ENCODE measurements at places on chromosomes 1 and 21.

DNA sequence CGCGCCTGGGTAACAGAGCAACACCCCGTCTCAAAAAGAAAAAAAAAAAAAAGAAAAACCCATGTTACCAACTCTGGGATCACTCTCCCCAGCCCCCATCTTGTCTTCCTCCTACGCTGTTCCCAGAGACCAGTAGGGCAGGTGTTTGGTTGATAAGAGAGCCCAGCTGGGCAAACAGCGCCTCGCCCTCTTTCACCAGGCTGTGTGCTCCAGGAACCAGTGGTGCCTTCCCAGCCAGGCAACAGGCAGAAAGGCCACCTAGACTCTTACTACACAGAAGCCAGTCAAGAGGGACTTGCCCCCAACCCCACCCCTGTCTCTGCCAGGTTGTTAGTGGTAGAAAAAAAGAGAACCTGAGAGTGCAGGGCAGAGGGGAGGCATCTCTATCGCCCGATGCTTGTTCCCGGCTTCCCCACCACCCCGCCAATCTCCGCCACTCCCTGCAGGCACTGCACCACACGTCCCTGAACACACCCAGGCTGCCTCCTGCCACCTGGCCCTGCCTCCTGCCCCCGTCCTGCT, 14.0 kb upstream of the CTRC start:
- DNase-seq: no peak

DNA sequence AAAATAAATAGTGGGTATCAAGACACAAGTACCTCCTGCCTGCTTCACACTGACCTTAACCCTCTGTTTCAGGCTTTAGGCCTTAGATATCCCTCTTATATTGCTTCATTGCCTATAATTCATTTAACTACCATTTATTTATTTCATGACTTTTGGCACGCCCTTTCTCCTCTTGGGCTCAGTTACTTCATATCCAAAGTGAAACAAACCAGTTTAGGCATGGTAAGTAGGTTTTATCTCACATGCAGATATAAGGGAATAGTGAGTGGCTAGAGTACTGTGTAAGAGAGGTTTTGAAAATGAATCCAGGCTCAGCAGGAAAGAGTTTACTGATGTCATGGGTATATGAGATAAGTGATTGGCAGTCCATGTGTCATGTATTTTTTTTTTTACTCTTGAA, 69.8 kb upstream of the BEND5 start:
- no peak for DNase-seq

DNA sequence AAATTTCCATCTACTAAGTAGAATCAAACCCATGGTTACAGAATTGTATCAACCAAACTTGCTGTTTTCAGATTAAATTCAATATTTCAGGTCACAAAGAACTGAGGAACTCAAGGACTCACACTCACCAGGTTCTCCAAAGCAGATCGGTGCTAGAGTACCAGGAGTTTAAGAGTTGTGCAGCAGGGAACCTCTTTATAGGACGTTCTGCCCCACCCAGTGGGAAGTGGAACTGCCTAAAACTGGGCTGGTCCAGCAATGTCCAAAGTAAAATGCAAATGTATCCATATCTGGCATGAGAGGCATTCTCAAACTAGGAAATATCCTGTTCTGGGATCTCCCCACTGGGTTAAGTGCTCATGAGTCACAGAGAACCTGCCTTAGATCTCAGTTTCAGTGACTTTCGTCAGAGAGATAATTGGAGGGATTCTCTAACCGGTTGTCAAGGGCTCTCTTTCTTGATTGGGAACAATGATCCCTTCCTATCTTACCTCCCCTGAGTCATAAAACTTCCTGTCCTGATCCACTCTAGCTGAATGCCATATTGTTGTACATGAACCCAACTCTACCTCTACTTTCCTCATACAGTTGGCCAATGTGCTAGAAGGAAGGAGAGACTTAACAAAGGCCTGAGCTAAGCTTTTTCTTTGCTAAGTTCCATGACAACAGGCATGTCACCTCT, at the start of gene SPRR2D:
Gene SPRR2D, minus strand, starts transcription at position 171 of the 682 bp plus-strand sequence. CDS start 774 bp downstream, outside the sequence.
- DNase-seq: no peak

DNA sequence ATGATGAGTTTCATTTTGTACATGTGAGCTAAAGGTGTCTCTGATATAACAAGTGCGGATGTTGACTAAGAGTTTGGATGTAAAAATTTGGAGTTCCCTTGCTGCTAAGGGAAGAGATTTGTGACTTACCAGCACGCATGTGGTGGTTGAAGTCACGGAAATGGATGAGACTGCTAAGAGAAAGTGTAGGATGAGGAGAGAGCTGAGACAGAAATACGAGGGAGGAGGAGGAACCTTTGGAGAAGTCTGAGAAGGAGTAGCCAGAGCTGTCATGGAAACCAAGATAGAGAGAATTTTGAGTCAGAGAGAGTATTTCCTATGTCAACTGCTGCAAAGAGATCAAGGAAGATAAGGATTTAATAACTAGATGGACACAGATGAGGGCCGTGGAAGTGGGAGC, 106.5 kb upstream of the COL24A1 start:
- DNase-seq: no peak

DNA sequence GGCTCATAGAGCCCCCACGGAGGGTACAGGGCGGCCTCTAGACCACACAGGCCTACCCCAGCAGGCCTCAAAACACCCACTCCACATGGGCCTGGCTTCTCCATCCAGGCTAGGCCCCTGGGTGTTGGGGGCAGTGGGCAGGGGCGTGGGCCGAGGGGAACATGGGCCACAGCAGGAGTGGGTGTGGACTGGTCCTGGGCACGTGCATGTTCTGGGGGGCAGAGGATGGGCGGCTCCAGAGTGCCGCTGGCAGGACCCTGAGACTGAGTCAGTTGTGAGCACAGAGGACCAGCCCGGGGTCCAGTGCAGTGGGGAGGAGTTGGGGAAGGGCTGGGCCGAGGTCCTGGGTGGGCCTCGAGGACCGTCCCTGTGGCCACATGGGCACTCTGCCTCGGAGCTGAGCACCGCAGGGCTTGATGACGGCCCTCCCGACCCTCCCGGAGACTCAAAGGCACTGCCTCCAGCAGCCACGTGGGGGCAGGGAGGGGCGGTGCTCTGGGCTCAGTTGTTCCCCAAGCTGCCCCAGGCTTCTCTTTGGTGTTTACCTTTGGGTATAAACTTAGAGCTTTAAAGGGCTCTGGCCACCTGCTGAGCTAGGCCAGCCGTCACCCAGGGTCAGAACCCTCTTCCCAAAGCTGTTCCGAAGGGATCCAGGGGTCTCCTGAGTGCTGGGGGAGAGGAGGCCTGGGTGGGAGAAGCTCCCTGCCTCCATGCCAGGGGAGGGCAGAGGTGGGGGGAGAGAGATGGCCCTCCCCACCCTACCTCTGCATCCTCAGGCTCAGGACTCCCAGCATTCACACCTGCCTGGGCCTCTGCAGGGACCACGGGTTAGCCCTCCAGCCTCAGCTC, 79.9 kb downstream of the MORN1 start:
- DNase-seq: peak; percentile 81

DNA sequence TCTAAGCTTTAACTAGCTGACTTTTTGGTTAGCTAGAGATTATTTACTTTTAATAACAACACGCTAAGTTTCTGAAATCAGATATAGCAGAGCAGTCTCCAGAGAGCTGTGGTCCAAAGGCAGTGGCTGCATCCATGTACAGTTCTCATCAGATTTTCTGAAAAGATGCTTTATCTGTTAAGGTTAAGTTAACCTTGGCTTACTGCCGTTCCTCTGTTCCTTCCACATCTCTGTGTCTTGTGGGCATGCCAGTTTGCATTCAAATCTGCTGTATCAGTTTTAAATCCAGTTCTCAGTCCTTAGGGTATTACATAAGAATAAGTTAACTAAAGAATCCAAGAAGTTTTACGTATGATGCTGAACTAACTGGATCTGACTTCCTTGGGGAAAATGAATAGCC, 46.8 kb downstream of the SPATA46 start:
- no peak for DNase-seq

DNA sequence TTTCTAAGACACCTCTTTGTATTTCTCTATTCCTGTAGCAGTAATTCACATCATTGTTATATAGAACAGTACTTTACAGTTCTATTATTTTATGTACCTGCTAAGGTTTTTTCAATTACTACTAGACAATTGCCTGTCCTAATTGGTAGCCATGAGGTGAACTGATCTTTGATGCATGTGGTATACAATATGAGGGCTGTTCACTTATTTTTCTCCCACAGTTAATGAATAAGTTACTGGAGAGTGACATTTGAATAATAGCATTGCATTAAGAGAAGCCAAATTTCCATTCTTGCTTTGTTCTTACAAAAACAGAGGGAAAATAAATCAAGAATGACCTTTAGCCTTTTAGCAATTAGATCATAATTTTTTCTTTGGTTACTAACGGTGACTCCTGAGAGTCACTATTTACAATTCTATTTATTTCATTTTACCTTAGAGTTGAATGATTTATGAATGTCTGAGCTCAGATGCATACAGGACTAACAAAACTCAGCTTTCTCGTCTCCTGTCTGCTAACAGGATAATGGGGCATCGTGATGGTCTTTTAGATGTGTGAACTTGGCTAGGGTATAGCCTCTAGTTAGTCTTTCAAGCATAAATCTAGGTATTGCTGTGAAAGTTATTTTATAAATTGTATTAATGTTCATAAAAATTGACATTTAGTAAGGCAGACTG, 54.1 kb downstream of the OLFM3 start:
- DNase-seq: no peak

GRCh38 chr21:26245428-26245827, 74.9 kb upstream of the APP start:
- no peak for DNase-seq

- DNase-seq: peak; percentile 46
Measured at GRCh38 chr1:31715087-31715872, 11.5 kb upstream of the COL16A1 start.

DNA sequence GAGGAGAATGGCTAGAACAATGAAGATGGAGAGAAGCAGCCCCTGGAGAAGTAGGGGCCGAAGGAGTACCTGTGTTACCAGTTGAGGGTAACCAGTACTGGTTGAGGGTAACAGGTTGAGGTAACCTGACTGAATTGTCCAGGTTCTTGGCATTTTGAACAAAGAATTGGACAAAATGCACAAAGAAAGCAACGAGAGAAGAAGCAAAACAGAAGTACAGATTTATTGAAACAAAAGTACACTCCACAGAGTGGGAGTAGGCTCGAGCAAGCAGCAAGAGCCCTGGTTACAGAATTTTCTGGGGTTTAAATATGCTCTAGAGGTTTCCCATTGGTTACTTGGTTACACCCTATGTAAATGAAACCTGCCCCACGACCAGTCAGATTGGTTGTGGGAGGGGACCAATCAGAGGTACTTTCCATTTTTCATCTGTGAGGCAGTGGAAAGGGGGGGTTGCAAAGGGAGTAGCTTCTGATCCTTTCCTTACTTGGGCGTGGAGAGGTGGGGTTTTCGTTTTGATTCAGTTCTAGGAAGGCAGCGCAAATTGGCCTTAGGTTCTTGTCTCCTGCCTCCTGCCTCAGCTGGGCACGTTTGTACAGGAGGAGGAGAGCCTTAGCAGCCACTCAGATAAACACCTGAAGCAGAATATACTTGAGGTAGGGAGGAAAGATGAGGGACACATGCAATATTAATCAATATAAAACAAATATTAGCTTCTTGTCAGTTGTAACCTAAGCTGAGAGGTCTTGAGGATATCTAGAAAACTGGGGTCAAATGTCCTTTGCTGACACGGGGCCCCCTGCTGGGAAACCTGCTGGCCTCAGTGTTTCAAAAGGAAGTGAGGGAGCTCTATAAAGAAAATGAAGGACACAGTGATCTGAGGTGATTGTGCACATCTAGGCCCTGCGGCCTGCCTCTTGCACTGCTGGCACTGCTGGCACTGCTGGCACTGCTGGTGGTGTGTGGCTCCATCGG, 14.3 kb upstream of the LSM10 start:
- peak; percentile 32 for DNase-seq

- DNase-seq: no peak
Measured at GRCh38 chr21:37199057-37199924, 67.8 kb downstream of the VPS26C start.

DNA sequence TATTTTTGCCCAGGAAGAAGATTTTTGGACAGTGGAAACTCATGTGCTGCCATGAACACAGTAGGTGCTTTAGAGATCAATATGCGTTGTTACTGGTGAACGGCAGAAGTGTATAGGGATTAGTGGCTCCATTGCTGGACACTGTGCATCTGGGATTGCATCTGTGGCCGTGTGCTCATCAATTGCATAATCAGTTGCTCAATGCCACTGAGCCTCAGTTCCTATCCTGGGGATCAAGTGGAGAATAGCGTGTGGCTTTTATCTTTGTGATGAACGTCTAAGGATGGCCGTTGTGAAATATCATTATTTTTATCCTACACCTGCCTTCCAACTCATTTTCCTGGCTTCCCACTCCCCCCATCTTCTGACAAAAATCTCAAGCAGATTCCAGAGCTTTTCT, 5.4 kb downstream of the TNN start:
- no peak for DNase-seq

DNA sequence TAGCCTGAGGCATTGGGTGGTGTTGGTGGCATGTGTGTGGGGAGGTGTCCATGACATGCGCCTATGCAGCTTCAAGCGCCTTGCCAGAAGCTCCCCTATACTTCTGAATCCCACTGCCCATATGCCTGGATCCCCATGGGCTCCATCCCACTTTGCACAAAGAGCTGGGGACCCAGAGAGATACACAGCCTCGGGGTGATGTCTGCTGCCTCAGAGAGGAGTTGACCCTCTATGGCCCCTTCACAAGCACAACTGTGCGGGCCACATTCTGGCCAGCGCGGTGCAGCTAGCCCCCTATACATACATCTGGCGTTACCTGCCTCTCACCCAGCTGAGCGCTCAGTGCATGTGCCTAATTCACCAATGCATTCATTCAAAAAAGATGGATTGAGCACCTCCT, 9.6 kb upstream of the PTPRF start:
- DNase-seq: no peak

GRCh38 chr1:15866721-15867201, 19.3 kb downstream of the SPEN start:
- DNase-seq: no peak

- no peak for DNase-seq
Measured at GRCh38 chr1:48038270-48038767, 41.1 kb upstream of the TRABD2B start.

GRCh38 chr1:30847358-30847972, 61.1 kb downstream of the SDC3 start:
- no peak for DNase-seq

GRCh38 chr1:19381261-19381660, 69.1 kb downstream of the SLC66A1 start:
- DNase-seq: no peak

DNA sequence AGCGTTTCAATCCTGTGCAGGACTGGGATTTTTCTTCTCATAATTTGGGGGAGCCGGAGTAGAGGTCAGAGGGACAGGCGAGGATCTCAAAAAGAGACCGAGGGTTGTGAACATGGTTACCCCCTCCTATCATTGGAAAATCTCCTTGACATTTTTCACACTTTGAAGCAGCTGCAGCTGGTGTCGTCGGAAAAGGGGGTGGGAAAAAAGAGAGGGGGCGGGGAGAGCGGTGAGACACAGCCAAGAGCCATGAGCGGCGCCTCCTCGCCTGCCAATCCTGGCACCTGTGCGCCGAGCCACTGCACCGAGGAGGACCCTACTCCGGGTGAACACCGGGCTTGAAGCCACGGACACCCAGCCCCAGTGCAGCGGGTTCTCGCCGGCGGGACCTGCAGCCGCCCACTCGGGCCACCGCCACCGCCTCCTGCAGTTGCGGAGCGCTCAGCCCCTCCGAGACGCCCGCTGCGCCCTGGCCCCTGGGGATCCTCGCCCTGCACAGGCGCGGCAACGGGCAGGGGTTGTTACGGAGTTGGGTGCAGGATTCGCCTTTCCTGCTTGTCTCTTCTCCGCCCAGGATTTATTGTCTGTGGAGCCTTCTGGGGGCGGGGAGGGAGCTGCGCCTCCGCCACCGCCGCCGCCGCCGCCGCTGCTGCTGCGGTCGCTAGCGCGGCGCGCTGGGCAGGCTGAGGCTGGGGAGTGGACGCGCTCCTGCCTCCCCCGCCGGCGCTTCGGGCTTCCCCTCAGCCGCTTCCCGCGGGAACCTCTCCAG, at the start of gene LRRC7:
Gene LRRC7, plus strand, starts transcription at position 271 of the 769 bp plus-strand sequence. CDS start 718 bp downstream, outside the sequence.
- DNase-seq: no peak

Measured in B cell (primary cell).